NCI-H2081 (cell line): ENCODE measurements at places on chromosomes 11 and 22.

DNA sequence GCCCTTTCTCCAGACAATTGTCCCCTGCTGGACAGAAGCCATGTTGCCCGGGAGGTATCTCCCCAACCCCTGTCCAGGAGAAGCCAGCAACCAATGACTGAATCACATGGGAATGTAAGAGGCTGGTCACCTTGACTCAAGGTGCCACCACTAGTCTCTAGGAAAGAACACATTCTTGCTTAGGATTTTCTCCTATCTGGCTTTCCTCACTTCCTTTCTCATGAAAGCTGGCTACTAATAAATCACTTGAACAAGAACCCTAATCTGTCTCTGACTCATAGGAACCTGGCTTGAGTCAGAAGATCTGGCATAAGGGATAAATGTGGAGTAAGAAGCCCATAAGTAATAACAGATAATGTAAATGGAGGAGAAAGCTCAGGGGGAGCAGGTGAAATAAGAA is 101.4 kb upstream of the C11orf87 start:
- DNase-seq: no peak

DNA sequence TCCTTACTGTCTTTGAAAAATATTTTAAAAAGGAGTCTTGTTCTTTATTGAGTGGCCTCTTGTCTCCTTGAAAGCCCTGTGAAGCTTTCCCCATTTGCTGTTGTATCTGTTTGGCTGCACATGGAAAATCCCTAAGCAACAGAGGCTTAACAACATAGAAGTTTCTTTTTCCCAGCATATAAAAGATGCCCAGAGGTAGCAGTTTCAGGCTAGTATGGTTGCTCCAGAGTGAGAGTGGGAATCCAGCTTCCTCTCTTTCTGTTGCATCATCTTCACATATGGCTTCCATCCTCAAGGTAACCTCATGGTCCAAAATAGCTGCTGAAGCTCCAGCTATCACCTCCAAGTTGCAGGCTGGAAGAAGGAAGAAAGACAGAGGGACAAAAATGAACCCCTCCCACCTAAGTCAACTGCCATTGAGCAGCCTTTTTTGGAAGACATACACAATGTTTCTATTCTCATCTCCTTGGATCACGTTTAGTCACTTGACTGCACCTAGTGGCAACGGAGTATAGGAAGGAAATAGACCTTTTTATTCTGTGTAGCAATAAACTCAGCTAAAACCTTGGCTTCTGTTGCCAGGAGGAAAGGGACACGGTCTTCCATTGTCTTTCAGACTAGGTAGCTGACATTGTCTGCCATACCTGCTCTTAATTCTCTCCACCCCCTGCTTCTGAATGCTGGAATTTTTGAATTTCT is 5.3 kb downstream of the CSF2RB start:
- DNase-seq: no peak

- DNase-seq: peak; percentile 95
These were observed 17.3 kb downstream of the OR51E2 start for GRCh38 chr11:4680341-4680740.

DNA sequence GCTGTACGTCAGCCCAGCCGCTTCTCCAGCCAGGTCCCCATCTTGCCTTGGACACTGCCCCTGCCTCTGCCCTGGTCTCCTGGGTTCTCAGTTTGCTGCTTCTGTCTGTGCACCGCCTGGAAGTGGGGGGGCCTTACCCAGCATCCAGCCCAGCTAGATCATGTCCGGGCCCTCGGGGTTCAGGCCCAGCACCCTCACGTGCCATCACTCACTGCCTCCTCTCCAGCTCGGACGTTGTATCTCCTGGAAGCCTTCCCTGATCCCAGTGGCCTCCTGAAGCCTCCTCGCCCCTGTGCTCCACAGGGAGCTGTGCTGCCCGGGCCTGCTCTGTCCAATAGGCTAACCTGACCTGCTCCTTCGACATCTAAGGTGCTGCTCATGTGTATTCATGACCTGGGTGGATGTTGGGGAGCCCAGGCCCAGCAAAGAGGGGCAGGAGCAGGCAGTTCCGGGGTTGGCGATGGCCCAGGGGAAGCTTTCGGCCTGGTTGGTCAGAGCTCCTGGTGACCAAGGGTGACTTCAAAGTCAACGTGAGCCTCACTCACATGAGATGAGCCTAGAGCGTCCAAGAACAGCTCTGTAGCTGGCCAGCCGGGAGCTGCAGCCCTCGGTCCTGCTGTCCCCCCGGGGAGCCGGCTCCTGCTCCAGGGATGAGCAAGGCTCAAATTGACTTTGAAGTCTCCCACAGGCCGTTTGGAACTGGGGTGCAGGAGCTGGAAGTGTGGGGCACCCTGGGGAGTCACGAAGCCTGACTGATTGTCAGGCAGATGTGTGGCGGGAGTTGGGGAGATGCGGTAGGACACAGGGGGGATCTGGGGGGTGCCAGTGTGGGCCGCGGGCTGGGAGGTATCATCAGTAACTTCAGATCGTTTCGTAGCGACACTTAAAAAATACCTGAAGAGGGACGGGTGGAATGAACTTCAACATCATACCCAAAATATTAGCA is 5.2 kb upstream of the ASCL2 start:
- DNase-seq: no peak

DNA sequence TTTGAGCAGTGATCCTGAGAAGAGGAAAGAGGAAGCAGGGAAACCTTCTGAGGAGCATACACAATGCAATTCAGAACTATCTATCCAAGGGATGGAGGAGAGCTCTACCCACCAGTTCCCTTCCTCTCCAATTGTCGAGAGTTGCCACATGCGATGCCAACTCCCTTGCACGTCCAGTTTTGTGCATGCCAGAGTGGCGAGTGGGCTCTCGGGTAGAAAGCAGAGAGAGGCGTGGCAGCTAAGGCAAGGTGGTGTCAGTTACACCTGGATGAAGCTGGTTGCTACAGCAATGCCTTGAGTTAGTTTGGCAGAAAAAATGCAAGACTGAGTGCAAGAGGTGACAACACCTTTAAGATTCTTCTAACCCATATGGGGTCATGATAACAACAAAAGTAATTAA is 420.4 kb upstream of the CCDC90B start:
- no peak for DNase-seq

DNA sequence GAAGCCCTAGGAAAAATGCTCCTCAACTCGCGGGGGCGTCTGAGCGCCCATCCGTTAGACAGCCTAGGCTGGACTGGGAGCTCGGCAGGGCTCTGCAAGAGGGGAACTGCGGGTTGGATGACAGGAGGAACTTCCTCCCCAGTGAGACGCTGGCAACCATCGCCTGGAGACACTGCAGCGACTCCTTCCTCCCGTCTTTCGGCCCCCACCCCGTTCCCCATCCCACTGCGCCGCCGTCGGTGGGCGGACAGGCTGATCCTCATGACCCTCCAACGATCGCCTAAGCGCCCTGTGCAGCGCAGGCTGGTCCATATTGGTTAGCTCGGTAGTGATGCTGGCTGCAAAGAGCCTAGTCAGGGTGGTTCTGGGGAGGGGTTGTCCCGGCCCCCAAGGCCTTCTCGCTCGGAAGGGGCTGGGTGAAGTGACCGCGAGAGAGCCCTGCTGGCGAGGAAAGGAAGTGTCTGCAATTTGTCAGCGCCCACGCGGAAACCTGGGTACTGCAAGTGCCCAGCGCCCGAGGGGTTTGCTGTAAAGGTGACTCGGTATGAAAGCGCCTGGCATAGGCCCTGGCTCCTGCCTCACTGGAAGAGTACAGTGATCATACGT is 638 bp downstream of the NRGN start:
- DNase-seq: peak; percentile 29

GRCh38 chr22:37545703-37546436 is 14.4 kb upstream of the CDC42EP1 start:
- DNase-seq: no peak

- no peak for DNase-seq
These were observed 417.7 kb downstream of the BUD13 start for GRCh38 chr11:116355104-116355503.

DNA sequence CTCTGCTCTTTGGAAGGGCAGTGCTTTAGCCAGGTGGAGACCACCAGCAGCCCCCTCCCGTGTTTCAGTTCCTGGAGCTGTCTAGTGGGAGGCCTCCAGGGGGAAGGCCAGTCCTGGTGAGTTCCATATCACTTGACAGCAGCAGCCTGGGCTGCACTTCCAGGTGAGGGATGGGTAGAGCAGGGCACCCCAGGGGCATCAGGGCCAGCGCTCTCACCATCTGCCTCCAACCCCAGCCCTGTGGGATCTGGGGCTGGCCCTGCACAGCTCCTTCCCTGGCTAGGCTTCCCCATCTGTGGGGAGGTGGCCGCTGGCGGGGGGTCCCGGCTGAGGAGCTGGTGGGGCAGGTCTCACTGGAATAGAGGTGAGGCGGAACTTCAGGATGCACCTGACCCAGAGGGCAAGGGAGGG is 60.5 kb downstream of the MORC2 start:
- DNase-seq: no peak

DNA sequence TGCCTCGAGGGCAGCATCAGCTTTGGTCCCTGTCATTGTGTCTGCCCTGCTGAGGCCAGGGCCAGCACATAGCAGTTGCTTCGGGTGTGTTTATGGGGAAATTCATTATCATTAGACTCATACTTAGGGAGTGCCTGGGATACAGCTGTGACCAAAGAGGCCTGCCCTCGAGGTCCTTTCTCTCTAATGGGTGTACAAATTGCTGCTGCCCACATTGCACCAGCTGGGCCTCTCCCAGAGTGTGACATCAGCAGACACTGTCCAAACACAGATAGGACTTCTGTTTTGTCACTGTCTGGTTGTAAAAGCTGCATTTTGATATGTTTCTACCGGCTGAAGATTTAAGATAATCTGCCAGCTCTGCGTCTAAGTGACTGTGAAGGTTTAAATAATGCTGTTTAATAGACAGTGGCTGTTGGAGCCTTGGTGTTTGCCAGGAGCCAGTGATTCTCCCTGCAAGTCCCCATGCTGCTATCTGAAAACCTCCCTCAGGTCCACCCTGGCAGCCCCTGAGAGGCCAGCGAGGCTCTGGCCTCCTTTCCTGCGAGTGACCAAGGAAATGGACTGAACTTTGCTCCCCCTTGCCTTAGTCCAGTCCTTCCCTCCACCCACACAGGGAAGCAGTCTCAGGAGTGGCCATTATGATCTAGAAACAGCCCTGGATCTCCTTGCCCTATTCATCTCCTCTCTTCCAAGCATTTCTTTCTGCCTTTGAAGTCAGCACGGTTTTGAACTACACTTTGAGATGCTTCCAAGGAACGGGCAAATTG is 505.2 kb downstream of the TBC1D22A start:
- DNase-seq: no peak

DNA sequence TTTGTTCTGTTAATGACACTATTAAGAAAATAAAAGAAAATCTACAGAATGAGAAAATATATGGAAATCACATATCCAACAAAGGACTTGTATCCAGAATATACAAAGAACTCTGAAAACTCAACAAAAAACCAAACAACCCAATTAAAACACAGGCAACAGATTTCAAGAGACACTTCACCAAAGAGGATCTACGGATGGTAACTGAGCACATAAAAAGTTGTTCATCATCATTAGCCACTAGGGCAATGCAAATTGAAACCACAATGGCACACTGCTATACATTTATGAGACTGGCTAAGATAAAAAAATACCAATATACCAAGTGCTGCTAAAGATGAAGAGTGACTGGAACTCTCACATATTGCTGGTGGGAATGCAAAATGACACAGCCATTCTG is 34.5 kb upstream of the SLC25A1 start:
- DNase-seq: no peak

DNA sequence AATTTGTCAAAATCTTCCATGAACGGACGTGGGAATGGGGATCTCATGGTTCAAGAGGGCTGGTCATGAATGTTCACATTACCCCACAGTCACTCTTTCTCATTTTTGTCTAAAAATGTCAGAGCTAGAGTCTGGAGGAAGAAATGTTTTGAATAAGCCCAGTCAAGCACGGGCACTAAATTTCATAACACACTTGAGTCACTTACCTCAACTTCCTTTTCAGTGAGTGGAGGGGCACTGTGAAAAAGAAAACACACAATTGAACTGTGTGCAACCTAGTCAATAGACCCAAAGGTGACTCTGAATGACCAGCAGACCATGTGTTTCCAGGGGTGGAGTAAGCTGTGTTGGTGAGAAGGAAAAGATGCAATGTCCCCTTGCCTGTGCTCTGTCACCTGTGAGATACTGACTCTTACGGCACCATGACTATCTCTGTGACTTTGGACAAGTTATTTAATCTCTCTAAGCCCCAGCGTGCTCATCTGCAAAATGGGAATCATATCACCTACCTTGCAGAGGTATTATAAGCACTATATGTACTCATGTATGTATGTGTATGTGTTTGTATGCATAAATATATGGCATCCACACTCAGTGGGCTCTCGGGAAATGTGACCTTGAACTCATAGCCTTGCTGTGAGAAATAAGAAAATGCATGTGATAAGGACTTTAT is 38.2 kb upstream of the LYVE1 start:
- DNase-seq: no peak

DNA sequence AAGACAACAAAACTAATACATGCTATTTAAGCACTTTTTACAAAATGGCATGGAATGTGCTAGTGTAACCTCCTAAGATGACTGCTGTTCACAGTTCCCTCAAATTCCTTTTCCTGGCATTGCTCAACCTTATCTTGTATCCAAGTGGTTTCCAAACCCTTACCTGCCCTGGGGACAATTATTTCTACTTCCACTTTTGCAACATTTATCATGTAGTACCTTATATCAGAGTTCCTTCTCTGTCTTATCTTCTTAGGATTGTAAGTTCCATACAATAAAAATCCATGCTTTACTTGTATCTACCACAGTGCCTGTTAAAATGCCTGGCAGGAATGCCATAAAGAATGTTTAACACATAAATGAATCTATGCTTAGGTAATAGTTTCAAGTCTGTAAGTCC is 109.2 kb upstream of the MTMR2 start:
- DNase-seq: no peak

GRCh38 chr11:114066046-114066648 is 6.6 kb downstream of the ZBTB16 start:
- no peak for DNase-seq

DNA sequence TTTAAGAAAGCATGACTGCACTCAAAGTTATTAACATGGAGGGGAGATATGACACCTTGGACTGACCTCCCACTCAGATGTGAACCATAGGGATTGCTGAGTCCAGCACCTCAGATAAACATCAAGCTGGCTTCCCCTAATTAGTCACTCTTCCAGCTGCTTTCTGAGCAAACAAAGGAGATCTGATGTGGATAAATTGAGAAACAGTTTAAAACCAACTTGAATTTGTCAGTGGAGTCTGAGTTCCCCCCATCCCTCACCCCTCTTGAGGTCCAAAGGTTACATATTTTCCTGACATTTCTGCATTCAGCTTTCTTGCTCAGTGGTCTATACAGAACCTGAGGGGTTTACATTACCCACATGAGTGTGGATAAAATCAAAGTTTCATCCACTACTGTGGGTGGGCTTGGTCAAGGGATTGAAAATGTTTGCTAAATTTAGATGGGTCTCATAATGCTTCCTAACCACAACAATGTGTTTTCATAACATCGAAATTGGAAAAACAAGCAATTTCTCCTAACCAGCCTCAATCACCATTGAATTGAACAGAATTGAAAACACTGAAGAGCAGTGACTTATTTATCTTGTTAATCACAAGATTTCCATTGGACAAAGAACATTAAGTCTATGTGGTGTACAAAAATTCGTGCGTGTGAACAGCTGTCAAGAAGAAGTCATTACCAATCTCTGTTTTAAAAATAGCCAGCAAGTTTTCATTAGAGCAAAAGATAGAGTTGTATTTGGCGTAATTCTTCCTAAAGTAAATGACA is 292.3 kb downstream of the METTL15 start:
- DNase-seq: no peak

GRCh38 chr11:20023082-20023426 is 137.2 kb downstream of the DBX1 start:
- no peak for DNase-seq

- DNase-seq: no peak
These were observed 70.8 kb upstream of the PHOX2A start for GRCh38 chr11:72314600-72315392.
